ENCODE measurements at places on chromosomes 2 and 18. TPM values are rescaled to one million over a fixed set of nuclear protein-coding genes. Genes with fewer than 3 reads are reported as not detected.

The DIPK1C gene
- not detected for total RNA-seq

The CCL20 gene
- total RNA-seq: 4.3 TPM

The IL1F10 gene
- not detected for total RNA-seq

The B4GALT6 gene
- 1.2 TPM for total RNA-seq

The TMEM163 gene
- 0.04 TPM for total RNA-seq

- DNase-seq: no peak
Observed at GRCh38 chr2:110714452-110715224, 17.7 kb upstream of the ACOXL start.

DNA sequence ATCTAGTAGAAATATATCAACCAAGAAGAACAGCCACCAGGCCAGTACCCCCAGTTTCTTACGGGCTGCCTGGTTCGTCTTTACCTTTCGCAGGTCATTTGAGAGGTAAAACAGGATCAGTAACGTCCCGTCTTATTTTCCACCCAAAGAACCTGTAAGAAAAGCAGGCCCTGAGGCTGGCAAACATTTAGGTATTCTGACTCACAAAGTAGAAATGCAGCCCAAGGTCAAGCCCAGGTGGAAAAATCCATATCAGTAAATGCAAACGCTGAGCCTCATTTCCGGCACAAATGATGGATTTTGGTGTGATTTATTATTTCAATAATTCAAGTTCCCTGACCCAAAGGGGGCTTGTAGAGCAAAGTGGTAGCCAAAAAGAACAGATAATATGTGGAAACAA is 171.2 kb downstream of the ZNF516 start:
- DNase-seq: no peak

DNA sequence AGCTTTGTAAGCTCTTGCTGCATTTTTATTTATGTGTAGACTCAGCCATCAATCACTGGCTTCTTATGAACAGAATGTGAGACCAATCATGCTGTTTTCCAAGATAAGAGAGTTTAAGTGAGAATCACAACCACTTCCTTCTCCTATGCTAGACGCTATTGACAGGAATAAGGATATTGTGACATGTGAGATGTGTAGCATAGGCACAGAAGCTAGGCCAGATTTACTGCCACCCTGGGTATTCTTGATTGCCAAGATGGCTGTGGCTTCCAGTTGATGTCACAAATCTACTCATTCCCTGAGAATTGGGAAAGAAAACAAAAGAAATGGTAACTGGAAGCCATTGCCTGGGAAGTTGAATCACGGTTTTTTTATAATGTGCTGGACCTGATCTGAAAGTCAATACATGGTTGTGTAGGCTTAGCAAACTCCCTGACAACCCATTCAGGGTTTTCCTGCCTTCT is 49.9 kb downstream of the RAB27B start:
- DNase-seq: no peak

DNA sequence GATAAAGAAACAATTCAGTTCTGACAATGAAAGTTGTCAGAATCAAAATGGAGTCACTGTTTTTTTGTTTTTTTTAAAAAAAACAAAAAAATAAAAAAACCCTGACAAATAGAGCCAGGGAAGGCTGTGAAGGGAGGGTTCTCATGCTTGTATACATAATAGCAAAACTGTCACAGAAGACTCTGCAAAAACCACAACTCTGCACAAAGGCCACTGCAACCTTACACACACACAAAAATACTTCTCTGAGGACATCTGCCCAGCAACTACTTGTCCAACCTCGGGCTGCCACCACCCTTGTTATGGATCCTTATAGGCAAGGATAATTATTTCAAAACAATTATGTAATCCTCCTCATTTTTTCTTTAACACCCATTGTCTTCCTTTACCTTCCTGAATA is 41.9 kb upstream of the C2orf66 start:
- DNase-seq: no peak

DNA sequence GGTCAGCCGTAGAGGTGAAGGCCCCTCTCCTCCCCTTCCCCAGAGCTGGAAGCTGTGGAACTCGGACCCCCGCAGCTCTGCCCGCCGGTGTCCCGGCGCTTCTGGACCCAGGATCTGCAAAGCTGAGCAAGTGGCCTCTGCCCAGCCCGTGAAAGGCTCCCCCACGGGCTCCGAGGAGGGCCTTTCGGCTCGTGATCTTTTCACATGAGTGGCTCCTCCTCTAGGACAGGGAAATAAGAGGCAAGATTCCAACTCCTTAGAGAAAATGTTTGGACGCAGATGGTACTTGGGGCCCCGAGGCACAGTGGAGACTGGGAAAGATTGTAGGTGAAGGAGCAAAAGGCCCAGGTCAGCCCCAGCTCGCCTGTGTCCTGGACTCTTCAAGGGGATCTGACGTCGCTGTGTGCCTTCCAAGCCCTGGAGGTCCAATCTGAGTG is 48.2 kb upstream of the SP3 start:
- DNase-seq: no peak

- peak; percentile 43 for DNase-seq
Observed at GRCh38 chr2:32342801-32343200, 14.0 kb upstream of the BIRC6 start.

GRCh38 chr2:217834057-217834620 is 168.7 kb downstream of the TNS1 start:
- no peak for DNase-seq

DNA sequence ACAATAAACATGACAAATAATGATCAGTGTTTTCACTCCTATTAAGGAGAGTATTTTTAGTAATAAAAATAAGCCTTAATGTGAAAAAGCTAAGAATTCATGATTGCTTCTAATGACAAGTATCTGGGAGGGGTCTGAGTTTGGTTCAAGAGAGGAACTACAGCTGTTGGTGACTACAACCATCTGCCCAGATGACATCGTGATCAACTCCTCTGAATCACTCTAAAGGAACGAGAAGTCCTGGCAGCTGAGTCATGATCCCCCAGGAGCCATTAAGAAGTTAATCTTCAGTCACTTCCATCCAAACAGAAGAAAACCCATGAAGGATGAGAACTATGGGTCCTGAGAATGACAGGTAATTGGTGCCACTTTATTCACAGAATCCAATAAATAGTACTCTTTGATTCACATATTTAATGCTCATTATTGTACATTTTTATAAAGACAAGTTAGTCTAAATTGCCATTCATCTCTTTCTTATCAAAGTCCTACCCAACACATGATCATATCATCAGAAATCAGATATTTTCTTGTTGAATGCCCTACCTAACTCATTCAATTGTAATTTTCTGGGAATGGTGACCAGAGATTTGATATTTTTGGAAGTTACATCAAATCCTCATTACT is 6.8 kb downstream of the TFPI start:
- peak; percentile 98 for DNase-seq

DNA sequence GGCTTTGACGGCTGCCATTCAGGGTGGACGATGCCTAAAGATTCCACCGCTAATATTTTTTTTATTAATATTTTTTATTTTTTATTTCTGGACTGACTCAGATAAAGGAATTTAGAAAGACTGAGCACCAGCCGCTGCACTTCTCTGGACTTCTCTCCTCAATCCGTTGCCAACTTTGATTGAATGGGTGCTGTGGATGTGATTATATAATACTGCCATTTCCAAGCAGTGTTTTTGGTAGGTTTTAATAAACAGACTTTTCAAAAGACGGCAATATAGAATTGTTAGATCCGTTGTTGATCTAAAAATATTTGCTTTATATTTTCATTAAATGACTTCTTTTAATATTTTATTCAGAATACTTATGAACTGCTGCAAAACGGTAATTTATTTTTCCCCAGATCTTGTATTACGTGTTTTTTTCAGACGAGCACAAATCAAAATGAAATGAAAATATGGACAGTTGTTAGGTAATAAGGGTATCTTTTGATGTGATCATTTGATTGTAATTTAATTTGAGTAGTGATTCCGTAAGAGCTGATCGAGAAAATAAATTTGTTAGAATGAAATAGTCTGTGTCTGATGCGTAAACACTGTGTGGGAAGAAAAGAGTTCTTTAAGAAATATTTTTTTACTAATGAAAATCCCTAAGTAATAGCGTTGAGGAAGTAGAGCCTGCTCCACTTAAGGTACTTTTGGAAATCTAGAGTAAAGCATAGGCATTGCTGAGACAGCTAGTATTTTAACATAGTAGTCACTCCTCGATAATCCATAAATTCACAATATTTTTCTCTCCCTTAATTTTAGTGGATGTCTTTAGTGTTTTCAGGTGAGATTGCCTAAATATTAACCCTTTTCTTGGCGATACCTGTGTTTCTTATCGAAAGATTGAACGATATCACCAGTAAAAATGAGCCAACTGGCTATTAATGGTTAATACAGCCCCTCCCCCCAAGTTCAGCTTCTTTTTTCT is 4.4 kb downstream of the POU3F3 start:
- DNase-seq: no peak

DNA sequence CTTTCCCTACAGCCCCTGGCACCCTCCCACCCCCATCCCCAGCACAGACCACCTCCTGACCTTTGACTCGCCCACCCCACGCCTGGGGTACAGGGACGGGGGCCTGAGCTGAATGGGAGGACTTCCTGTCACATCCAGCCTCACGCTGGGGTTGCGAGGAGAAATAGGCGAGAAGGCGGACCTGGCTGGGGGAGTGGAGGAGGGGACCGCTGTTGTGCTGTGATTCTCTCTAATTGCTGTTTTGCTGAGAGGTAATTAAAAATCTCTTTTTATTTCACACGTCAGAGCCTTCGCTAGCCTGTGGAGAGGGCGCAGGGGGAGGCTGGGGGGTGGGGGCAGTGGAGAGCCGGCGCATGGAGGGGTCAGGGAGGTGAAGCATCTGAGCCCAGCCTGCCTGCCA is 9.7 kb upstream of the ECEL1 start:
- DNase-seq: no peak

GRCh38 chr18:48514786-48515185 is 24.0 kb upstream of the CTIF start:
- no peak for DNase-seq

- peak; percentile 30 for DNase-seq
Observed at GRCh38 chr2:183950673-183951072, 647.7 kb upstream of the ZNF804A start.

GRCh38 chr18:3330622-3331021 is 68.7 kb downstream of the MYL12B start:
- no peak for DNase-seq

- no peak for DNase-seq
Observed at GRCh38 chr18:69397096-69397495, 3.6 kb upstream of the DOK6 start.

Data from SJCRH30 (cell line).